ENCODE measurements at places on chromosomes 16 and 17.

- no peak for DNase-seq
Measured at GRCh38 chr16:57756424-57757325, 21.1 kb downstream of the KATNB1 start.

DNA sequence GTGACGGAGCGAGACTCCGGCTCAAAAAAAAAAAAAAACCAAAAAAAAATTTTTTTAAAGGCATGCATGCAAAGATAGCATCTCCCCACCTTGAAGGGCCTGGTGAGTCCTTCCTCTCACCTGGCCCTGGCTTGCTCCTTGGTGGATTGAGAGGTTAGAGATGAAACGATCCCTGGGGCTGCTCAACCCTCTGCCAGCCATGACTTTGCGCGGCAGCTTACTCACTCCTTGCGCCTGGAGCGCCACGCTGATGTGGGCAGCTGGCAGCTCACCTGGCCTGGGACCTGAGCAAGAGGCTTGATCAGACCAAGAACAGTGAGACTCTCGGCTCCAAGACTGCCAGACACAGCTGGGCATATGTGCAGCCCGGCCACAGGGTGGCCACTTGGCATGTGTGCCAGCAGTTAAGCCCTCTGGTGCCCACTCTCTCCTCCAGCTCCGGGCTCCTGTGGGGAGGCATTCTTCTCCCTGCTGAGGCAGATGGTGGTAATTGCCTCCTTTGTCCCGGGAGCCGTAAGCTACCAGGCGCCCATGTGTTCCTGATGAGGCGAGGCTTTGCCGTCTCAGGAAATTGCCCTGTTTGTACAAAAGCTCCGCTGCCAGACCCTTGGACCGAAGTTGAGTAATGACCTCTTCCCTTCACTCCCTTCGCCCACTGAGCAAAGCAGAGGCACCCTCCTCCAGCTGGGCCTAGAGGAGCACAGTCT, 5.1 kb upstream of the EVPL start:
- no peak for DNase-seq

GRCh38 chr16:53852678-53853077, 148.7 kb downstream of the FTO start:
- DNase-seq, result no peak

- DNase-seq, result no peak
Measured at GRCh38 chr17:65523411-65523810, 38.0 kb downstream of the AXIN2 start.

- DNase-seq, result no peak
Measured at GRCh38 chr17:45305530-45306087, 11.2 kb downstream of the MAP3K14 start.

DNA sequence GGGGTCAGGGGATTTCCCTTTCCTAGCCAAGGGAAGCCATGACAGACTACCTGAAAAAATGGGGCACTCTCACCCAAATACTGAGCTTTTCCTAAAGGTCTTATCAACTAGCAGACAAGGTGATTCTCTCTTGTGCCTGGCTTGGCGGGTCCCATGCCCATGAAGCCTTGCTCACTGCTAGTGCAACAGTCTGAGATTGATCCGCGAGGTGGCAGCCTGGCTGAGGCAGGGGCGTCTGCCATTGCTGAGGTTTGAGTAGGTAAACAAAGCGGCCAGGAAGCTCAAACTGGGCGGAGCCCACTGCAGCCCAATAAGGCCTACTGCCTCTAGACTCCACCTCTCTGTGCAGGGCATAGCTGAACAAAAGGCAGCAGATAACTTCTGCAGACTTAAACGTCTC, 152.6 kb upstream of the PMFBP1 start:
- no peak for DNase-seq

GRCh38 chr16:12502676-12503075, 301.0 kb downstream of the CPPED1 start:
- DNase-seq, result no peak

DNA sequence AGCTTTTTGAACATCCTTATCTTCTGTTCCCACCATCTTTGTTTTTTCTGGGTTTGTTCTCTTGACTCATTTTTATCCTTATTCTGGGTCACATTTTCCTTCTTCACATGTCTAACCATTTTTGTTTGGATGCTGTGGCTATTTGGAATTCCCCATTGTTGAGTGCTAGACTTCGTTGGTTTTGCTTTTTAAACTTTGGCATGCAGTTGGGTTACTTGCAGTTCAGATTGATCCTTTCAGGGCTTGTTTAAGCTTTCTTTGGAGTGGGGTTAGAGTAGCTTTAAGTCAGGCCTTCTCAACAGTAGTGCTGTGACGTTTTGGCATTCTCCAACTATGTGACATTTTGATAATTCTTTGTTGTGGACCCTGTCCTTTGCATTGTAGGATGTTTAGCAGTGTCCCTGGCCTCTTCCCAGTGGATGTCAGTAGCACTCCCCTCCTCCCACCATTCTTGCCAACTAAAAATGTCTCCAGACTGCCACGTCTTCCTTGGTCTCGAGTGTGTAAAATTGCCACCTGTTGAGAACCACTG, 21.1 kb downstream of the PRMT7 start:
- DNase-seq, result no peak

DNA sequence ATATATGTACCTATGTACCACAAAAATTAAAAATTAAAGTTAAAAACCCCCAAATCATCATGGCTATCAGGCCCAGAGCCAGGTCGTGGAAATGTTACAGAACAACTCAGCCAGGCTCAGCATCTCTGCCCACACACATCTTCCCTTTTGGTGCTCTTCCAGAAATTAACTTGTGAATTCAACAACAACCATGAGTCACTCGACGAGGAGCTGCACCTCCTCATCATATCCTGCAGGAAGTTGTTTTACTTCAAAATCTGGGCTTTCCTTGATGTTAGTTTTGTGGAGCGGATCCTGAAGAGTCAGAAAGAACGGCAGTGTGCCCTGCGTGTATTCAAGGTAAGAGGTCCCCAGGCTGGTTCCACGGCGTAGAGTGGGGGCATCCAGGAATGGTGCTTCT, 10.6 kb downstream of the FBXO39 start:
- no peak for DNase-seq

All from activated T-cell treated with anti-CD3 and anti-CD28 coated beads for 24 hours (primary cell).